ENCODE measurements at places on chromosomes 7 and 10. TPM values are rescaled to one million over a fixed set of nuclear protein-coding genes. Genes with fewer than 3 reads are reported as not detected.

Gene PILRA
- 0.92 TPM for total RNA-seq

Gene ATAD1
- total RNA-seq, result 15.7 TPM

Gene NUTM2D
- not detected for total RNA-seq

Gene GNAT3
- not detected for total RNA-seq

Gene LDB3
- 0.04 TPM for total RNA-seq

Gene TMEM270
- not detected for total RNA-seq

Gene AKR1D1
- not detected for total RNA-seq

Gene C1QL3
- not detected for total RNA-seq

Gene COL17A1
- total RNA-seq, result 1.6 TPM

Gene CYP2C18
- not detected for total RNA-seq

Gene MUC3A
- total RNA-seq, result 0.11 TPM

Gene CDK14
- 8.2 TPM for total RNA-seq

Gene PGAM2
- total RNA-seq, result 0.35 TPM

Gene PIK3AP1
- total RNA-seq, result 3.7 TPM

Gene CAMK1D
- total RNA-seq, result 2.1 TPM

Gene TAS2R38
- not detected for total RNA-seq

Gene AGR2
- total RNA-seq, result 140 TPM

Gene SEPHS1
- 42.5 TPM for total RNA-seq

Gene ITPRIP
- total RNA-seq, result 10.3 TPM

Gene CHST15
- 16.4 TPM for total RNA-seq

Gene TFEC
- total RNA-seq, result 0.15 TPM

Gene FGL2
- not detected for total RNA-seq

Gene EPO
- total RNA-seq, result not detected

Gene EGFR
- 64.6 TPM for total RNA-seq

Gene PRR15
- 26.6 TPM for total RNA-seq

Gene LCOR
- total RNA-seq, result 10.5 TPM

Gene CYP26C1
- not detected for total RNA-seq

Gene INMT
- not detected for total RNA-seq
